ENCODE measurements at places on chromosomes 6 and 20. TPM values are rescaled to one million over a fixed set of nuclear protein-coding genes. Genes with fewer than 3 reads are reported as not detected.

GRCh38 chr6:44642870-44643522 lies 255.5 kb downstream of the CDC5L start:
- no peak for DNase-seq

DNA sequence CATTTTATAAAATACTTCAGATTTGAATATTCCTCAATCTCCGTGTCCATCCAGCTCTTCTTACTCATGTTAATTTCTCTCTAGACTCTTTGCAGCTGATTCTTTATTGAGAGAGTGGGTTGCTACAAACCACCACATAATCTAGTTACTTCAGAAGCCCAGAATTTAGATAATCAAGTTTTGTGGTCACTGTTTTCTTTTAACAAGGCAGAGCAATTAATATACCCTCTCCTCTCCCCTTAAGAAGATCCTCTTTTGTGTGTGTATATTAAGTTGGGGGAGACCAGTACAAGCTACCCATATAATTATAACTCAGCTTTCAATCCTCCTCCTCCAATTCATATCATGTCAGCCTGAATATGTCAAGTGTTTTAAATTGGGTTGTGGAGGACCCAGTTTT lies 95.1 kb downstream of the IRAK1BP1 start:
- no peak for DNase-seq

DNA sequence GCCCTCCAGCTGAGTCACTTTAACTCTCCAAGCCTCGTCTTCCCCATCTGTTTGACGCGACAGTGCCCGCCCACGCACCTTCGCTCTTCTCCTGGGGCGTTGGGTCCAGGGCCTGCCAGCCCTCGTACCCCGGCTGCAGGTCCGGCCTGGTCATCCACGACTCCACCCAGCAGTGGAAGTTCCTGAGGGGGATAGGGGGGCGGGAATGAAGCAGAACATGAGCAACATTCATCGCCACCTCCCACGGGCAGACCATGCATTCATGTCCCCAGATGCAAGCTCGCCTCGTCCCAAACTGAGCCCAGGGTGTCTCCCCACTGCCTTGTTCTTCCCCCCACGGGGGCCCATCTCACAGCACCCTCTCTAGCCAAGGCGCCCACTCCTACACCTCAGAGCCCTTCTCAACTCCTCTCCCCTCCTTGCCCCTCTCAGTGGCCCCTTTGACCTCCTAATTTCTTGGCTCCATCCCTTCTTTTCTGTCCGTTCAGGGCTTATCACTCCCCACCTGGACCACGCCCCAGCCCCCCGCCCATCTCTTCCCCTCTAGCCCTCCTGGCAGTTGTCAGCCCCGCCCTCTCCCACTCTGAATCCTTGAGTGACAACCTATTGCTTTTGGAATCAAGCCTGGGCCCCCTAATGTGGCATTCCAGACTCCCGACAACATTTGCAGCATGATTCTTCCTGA lies 23.7 kb downstream of the TGM2 start:
- DNase-seq: no peak

DNA sequence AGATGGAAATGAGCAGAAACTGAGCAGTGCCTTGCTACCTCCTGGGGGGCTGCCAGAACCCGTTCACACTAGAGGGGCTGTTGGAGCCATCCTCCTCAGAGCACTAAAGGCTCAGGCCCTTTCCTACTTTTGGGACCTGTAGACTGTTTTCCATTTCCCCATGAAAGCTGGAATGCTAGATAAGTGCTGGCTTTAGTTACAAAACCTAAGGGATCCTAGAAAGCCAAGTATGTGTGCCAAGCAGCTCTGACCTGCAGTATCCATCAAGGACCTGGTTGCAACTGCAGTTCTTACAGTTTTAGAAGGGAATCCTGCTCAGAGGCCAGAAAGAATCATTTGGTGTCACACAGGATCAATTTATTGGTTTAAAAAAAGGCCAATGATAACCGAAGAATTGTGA lies 176.7 kb upstream of the COL21A1 start:
- DNase-seq: no peak

GRCh38 chr6:105890521-105891244 lies 195.5 kb upstream of the PRDM1 start:
- DNase-seq: no peak

DNA sequence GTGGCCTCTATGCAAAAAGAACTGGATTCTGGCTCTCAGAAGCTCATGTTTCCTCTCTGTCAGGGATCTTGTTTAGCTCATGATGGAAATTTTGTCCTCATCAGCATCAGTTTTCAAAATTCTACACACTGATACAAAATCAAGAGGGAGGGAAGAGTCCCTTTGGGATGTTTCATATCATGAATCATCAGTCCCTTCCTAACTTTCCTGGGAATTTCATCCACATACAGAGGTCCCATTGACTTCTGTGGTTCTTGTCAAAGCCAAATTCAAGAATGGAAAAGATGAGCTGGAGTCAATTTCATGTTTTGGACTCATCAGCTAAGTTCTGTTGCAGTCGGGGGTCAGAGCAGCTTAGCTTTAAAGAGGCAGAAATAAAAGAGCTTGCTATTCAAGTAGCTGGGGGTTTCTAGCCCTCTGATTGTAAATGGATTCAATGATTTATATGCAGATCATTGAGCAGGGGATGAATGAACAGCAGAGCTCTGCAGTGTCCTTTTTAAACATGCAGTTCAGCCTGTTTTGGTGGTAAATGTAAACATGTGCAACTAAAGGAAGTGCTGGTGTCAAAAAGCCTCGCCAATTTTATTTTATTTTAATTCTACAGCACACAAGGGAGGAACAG lies 21.3 kb upstream of the TMEM14A start:
- no peak for DNase-seq

DNA sequence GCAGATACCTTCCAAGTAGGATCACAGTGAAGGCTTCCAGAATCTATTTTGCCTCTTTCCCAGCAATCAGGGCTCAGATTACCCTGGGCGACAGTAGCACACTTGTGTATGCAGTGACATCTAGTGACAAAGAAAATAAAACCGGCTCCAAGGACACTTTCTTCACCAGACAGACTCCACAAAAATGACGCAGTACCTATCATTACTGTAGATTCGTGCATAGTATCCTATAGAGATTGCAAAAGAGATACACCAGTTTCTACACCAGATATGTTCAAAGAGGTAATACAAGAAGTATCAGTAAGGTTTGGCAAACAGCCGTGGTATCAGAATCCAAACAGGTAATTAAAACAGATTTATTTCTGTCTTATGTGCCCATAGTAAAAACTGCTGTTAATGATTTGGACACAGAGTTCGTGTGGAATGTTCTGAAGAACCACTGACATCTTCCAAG lies 600.4 kb upstream of the JAG1 start:
- peak; percentile 39 for DNase-seq

DNA sequence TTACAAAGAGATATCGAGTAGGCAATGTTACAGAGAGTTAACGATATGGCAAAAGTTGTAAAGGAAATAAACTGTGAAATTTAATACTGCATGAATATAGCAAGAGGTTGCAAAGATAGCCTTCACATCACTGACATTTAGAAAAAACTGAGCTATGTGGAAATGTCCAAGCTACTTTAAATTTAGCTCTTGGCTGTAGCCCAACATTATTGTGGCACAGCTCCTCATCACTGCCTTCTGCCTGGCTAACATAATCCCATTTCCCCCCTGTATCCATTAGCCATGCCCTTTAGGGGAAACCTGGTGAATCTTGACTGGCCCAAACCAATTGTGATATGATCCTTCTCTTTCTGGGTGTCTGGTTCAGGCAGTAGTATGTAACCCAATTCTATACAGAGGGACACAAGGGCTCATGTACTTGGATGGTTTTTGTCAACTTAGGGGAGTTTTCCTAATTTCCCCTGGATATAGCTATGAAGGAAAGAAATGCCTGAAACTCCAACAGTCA lies 115.4 kb downstream of the PFDN4 start:
- DNase-seq: no peak

GRCh38 chr6:128919412-128920180 lies 36.7 kb downstream of the LAMA2 start:
- DNase-seq: no peak

DNA sequence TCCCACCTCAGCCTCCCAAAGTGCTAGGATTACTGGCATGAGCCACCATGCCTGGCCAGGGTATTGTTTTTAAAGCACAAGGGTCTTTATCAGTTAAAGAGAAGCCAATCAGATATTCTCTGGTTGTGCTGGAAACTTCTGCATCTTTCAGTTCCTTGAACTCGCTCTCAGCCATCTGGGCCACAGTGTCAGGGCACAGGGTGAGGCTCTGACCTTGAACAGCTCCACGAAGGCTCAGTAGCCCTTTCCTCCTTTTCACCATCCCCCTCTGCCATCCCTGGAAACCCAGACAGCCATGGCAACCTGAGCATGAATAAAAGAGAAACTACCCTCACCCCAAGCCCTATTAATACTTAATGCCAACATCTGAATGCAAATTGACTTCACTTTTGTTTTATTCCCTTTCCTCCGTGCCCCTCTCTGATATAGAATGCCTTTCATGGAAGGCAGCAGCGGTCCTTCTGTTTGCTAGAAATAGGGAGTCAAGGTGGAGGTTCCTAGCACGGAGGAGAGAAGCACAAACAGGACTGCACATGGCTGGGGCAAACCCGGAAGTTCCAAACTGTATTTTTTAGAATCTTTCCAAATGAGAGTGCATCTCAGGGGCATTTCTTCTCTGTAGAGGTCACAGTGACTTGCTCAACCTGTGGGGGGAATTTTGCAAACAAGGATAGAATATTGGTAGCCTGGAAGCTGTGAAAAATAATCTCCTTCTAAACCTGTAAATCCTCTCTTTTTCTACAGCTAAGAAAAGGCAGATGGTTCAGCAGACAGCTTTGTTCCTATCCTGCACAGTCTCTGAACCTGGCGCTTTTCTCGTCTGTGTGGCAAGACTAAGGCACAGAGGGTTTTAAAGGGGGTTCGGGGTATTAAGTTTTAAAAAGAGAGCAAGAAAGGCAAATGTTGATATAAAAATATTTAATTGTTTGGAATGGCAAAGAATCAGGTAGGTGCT lies 176.4 kb upstream of the RREB1 start:
- no peak for DNase-seq

DNA sequence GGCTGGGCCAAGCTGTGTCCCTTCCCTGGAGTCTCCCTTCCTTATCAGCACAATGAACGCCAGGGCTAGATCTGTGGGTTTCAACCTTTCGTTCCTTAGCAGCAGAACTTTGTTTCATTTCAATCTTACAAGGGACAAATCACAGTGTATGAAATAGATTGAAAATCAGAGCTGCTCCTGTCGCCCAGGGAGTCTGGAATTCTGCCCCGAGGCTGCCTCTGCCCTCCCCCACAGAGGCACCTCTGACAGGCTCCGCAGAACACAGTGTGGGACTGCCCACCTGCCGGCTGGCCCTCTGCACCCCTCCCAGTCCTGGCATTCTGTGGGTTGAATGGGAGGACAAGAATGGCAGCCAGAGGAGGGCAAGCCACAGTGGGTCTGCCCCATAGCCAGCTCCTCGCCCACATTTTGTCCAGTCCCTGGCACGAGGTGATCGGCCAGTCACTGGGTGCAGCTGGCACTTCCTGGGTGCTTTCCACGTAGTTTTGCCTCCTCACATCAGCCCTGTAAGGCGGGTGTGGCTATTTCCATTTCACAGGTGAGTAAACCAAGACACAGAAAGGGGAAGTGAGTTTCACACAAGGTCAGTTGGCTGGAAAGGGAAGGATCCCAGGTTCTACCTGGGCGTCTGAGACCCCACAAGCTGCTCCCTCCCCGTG lies 26.1 kb downstream of the MANBAL start:
- no peak for DNase-seq

- no peak for DNase-seq
These were observed 55.7 kb upstream of the PHACTR2 start for GRCh38 chr6:143621876-143622605.

DNA sequence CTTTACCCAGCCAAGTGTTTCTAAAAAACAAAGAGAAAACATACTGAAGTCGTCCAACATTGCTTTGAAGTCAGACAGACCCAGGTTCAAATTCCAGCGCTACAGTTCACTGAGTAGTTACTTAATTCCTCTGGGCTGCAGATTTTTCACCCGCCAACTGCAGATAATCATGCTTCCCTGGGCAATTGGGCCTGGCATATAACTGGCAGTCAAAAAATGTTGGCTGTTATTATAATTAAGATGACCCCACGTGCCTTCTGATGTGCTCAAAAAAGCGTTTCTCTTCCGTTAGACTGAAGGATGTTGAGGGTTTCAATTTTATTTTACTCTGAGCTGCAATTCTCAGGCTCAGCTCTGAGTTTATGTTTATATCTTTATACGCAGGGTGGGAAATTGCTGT lies 156.1 kb upstream of the CITED2 start:
- peak; percentile 74 for DNase-seq

GRCh38 chr6:89707766-89708165 lies 69.2 kb upstream of the LYRM2 start:
- no peak for DNase-seq

- DNase-seq: no peak
These were observed 333.4 kb downstream of the BCKDHB start for GRCh38 chr6:80439721-80440470.

GRCh38 chr6:12580290-12580689 lies 136.3 kb upstream of the PHACTR1 start:
- no peak for DNase-seq

DNA sequence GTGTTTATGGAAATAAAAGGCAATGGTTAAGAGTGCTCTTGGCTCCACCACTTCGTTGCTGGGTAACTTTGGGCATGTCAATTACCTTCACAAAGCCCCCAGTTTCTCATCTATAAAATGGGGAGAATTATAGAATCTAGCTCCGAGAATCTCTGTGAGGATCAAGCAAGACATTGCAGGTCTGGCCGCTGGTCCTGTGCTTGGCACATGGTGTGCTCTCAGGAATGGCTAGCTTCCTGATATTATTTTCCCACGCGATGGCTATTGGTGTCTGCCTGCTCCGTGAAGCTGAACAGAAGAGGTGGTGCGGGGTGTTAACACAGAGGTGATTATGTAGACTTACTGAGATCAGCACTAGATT lies 57.0 kb downstream of the NOX3 start:
- no peak for DNase-seq

Gene OR2B6
- not detected for total RNA-seq

Gene GRM1
- total RNA-seq: 0.51 TPM

Gene MTHFD1L
- 66.8 TPM for total RNA-seq

Gene SIRPB2
- not detected for total RNA-seq

Gene CD93
- total RNA-seq: 0.07 TPM

Gene SRXN1
- 35.4 TPM for total RNA-seq

Gene ISM1
- 0.06 TPM for total RNA-seq

Gene GFRAL
- total RNA-seq: not detected

Gene HEY2
- total RNA-seq: 0.36 TPM

Gene ATP6V1G2
- 0.14 TPM for total RNA-seq

Gene TIAM2
- total RNA-seq: 9.9 TPM
